ENCODE measurements at places on chromosomes 2 and 18. TPM values are rescaled to one million over a fixed set of nuclear protein-coding genes. Genes with fewer than 3 reads are reported as not detected.
A peak's percentile ranks its signal among the peaks of the same experiment; 100 is the strongest.

Gene AGXT
- total RNA-seq, result 1.6 TPM

Gene SFT2D3
- 7.2 TPM for total RNA-seq

Gene WNT6
- total RNA-seq, result 1.5 TPM

Gene SOX11
- 0.03 TPM for total RNA-seq

Gene DNAH6
- total RNA-seq, result 0.46 TPM

DNA sequence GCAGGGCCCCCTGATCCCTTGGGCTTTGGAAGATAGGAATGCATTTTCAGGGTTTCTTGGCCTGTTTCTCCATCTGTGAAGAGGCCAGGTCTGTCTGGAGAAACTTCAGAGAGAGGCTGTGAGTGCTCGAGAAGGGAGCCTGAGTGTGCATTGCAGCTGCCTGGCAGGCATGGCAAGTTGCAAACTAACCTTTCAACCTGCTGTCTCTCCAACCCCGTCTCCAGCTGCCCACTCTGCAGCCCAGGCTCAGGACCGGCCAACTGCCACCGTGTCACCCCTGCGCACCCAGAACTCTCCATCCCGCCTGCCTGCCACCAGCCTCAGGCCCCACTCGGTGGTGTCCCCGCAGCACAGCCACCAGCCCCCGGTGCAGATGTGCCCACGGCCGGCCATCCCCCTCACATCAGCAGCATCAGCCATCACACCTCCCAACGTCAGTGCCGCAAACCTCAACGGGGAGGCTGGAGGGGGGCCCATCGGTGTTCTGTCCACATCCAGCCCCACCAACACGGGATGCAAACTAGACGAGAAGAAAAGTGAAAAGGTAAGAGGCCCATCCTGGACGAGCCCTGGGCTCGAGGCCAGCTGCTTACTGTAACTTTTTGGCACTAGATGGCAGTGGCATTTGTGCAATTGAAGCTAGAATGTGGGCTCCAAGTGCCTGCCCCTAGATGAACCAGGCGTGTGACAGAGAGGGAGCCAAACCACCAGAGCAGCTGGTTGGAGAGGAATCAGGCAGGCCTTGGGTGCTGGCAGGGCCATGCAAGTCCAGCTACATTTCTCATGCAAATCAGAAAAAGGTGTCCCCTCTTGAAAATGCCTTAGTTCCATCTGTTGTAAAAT, 164.6 kb downstream of the SEPTIN10 start:
- DNase-seq, result no peak

DNA sequence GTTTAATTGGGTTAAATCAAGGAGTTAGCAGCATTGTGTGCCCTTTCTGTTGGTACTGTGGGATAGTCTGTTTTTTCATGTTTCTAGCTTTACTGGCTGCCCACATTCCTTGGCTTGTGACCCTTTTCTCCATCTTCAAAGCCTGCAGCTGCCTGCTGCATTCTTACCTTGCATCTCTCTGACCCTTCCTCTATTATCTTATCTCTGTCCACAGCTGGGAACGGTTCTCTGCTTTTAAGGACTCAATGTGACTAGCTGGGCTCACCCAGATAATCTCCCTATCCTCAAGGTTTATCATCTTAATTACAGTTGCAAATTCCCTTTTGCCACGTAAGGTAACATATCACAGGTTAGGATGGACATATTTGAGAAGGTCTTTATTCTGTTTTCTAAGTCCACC, 199.7 kb downstream of the KCNS3 start:
- DNase-seq, result no peak

DNA sequence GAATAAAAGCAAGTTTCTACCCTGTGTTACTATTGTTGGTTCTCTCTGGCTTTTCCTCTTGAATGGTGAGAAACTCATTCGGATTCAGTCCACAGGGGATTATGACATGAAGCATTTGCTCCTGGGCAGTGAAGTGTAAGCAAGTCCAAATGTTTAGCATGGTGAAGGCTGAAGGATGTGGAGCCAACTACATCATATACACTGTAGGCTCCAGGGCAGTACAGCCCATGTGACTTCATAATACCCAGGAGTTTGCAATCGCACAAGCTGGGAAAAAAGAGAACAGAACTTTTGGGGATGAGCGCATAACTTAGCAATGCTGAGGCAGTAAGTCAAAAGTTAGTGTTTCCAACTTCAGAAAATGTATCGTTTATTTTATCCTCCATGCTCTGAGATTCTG, 695.7 kb upstream of the POU3F3 start:
- no peak for DNase-seq

GRCh38 chr2:28547906-28548600, 52.2 kb downstream of the PLB1 start:
- DNase-seq, result no peak

DNA sequence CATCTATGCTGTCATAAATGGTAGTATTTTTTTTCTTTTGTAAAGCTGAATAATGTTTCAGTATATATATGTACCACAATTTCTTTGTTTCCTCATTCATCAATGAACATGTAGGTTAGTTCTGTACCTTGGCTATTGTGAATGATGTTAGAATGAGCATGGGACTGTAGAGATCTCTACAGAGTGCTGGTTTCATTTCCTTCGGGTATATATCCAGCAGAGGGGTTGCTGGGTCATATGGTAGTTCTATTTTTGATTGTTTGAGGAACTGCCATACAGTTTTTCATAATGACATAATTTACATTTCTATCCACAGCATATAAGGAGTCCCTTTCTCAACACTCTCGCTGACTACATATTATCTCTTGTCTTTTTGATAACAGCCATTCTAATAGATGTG, 243.5 kb downstream of the CDH7 start:
- DNase-seq, result no peak

DNA sequence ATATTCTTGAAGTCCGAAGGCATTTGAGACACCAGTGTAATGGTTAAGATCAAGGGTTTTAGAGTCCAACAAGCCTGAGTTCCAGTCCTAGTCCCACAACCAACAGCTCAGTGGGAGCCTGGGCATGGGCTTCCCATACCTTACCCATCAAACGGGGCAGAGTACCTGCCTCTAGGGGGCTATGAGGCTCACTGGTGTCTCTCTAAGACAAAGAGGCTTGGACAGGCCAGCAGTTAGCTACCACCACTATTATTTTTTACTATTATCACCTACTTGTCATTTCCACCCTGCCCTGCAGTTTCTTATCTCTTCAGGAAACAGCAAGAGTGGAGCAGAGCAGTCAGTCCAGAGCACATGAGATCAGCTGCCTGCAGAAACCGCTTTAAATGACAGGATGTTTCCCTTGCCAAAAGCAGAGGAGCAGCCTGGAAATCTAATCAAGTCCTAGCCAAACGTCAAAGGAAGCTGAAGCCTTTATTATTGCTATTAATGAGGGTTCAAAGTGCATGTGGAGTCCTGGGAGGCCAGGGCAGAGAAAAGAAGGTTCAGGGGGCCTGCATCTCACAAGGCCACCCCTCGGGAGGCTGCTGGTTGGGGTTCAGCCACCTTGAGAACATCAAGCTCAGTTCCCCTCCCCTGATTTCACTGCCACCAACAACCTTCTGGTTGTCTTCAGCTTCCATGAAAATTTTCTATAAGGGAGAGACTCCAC, 66.6 kb downstream of the STPG4 start:
- no peak for DNase-seq

GRCh38 chr2:61952288-61952687, 46.8 kb downstream of the COMMD1 start:
- no peak for DNase-seq

GRCh38 chr2:110828330-110828729, 96.0 kb downstream of the ACOXL start:
- no peak for DNase-seq

GRCh38 chr2:151394509-151394908, 15.2 kb upstream of the RIF1 start:
- no peak for DNase-seq

DNA sequence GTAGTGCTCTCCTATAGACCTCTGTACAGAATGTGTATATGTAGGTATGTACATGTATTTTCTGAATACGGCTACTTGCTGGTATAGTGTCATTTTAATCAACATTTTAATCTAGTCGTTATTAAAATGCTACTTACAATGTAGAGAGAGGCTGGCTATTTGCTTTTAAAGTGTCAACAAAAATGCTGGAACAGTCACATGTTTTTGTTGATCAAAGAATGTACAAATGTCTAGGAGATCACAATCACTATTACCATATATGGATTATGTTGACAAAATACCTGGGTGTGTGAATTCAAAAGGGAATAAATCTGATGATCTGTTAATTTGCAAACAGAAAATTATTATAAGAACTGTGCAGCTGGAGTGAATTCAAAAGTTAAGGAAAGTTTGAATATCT, 170.3 kb downstream of the CAMKMT start:
- DNase-seq, result no peak

DNA sequence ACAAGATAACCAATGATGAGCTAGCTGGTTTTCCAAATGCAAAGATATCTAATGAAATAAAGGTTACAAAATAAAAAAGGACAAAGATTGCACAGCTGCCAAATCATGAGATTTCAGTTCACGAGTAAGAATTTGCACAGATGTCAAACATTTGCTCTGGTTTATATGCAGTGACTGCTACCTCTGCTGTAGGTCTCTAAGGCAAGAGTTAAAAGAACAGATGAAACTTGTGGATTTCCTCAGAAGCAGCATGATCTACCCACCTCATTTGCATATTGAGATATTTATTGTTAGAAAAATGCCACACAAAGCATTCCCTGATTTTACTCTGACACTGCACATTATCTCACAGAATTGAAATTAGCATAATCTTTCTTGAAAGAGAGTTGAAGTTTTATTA, 763.2 kb upstream of the ZEB2 start:
- DNase-seq, result no peak

DNA sequence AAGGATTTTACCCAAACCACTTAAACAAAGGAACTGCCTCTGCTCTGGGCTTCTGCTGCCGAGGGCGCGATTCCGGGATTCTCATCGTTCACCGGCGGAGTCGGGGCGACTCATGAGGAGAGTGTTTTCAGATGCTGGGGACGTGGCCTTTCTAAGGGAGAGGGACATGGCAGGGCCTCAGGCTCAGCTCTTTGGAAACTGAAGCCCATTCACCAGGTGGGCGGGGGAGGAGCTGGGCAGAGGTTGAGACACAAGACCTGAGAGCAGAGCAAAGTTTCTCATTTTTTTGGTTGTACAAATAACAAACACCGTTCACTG, 29.8 kb downstream of the NFATC1 start:
- DNase-seq, result no peak

- no peak for DNase-seq
Observed at GRCh38 chr2:197498235-197498936, 1.3 kb downstream of the HSPD1 start.

DNA sequence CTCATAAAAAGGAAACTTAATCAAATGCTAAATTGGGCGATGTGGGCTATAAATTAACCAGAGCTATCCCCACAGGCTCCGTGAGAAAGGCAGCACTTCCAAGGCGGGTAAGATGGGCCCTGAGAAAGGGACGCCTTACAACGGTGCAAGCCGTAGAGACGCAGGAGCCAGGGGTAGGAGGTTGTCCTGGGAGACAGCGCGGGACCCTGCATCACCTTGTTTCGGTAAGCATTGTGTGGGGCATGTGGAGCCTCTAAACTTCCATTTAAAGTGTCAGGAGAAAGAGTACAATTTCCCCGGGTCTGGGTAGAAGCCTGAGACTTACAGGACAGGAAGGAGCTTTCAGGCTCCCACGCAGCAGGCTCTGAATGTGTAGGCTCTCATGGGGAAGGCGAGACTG, 1.2 kb upstream of the PER2 start:
- no peak for DNase-seq

DNA sequence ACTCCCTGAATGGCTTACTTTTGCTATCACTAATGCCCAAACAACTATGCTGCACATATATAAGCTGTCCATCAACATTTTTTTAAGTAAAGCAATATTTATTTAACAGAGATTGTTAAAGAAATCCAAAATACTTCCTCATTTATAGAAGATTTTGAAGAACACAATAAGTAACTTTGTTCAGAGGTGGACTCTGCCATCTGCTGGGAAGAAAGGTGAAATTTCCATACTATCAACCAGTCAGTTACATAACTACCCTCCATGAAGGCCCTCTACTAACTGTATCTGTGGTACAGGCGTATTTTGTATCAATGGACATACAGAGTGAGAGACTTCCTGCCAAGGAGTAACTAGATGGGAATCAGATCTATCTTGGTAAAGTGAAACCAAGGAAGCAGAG, 106.0 kb downstream of the DTNB start:
- DNase-seq, result no peak

DNA sequence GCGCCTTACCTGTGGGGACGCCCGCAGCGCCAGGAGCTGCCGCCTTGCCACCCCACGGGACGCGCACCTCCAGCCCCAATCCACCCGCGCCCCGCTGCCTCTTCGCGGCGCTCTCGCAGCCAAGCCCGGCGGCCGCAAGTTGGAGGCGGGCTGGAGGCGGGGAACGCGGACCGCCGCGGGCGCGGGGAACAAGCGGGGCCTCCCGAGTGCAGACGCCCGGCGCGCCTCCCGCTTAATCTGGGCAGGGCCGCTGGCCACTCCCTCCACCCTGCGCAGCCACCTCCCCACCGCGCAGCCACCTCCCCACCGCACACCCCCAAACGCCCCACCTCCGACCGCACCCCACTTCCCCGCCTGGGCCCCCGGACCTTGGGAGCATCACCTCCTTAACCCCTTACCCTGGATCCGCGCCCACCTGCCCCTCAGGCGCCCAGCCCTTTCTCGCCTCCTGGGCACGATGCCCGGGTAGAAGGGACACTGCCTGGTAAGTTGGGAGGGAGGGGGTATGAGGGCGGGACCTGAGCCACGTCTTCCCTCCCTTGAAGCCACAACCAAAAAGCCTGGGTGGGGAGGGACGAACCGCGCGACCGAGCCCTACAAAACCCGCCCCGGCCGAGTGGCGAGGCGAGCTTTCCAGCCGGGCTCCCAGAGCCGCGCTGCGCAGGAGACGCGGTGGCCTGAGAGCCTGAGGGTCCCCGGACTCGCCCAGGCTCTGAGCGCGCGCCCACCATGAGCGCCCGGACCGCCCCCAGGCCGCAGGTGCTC, at the start of the genes COL4A3 and COL4A4:
Gene COL4A3 (plus strand): TSS at position 627 of the 765 bp plus-strand sequence. CDS start 103 bp downstream, at position 730.
Gene COL4A4 (minus strand): TSS at position 208 of the 765 bp plus-strand sequence. CDS start 16,722 bp downstream, outside the sequence.
- DNase-seq, result peak; percentile 47

GRCh38 chr18:8188184-8188583, 421.1 kb upstream of the RAB12 start:
- no peak for DNase-seq

DNA sequence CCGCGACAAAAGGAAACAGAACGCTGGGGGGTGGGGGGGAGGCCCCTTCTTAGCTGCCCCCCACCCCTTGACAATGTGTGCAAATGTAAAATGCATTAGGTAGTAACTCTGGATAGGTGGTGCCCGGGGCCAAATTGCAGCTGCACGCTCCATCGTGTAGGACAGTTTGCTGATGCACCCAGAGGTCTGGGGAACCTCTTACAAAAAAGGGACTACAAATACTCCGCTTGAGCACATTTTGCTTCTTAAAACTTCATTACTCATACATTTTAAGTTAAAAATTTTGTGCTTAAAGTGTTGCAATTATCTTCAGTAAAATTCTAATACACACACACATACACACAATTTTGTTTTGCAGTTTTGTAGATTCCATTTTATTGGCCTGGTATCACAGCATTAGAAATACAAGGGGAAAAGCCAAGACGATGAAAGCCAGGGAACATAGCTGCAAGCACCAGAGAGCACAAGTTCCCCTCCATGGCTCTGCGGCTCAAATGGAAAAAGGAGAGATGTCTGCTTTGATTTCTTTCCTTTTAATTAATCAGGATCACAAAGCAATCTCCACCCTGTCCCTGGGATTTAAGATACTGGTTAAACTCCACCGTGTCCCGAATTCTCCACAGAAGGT, 582.1 kb downstream of the ZEB2 start:
- DNase-seq, result no peak

Data from mucosa of gallbladder (tissue), 1 donor.